Germinal center (tissue), 1 donor: ENCODE measurements at places on chromosomes 6 and 20.

DNA sequence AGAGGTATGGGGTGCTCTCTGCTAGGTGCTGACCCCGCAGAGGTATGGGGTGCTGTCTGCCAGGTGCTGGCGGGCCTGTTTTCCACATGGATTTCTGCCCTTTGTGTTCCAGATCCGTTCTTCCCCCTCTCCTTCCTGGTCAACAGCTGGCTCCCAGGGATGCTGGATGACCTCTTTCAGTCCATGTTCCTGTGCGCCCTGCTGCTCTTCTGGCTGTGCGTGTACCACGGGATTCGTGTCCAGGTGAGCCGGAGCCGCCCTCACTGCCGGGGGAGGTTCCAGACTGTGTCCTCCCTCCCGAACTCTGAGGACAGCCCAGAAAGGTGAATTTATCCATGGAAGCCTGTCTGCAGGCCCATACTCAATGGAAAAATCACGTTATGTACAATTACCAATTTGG, 36.3 kb downstream of the DYNLT1 start:
- no peak for DNase-seq

DNA sequence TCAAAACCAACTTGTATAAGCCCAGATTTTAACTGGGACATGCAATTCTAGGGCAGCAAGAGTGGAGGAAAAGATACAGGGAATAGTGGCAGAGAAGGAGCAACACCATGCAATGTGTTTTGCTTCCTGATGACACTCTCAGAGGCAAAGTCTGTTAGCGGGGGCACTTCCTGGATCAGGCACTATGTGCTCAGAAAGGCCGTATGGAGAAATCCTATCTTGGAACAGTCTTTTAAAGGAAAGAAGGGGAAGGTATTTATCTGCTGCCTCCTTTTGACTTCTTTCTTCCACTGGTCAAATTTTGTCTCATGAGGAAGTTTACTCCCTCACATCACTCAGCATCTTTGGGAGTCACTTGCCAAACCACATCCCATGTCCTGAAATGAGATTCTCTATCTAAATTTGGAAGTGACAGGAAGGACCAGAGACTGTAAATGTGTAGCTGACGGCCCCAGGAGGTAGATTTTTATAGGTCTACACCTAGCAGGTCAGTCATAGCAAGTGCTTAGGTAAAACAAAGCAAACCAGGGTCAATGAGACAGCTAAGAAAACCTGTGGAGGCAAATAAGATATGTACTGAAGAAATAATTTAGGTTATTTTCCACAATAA, 91.7 kb upstream of the ELOVL5 start:
- DNase-seq = no peak

- no peak for DNase-seq
These were observed 71.1 kb upstream of the PMEPA1 start for GRCh38 chr20:57780906-57781305.

DNA sequence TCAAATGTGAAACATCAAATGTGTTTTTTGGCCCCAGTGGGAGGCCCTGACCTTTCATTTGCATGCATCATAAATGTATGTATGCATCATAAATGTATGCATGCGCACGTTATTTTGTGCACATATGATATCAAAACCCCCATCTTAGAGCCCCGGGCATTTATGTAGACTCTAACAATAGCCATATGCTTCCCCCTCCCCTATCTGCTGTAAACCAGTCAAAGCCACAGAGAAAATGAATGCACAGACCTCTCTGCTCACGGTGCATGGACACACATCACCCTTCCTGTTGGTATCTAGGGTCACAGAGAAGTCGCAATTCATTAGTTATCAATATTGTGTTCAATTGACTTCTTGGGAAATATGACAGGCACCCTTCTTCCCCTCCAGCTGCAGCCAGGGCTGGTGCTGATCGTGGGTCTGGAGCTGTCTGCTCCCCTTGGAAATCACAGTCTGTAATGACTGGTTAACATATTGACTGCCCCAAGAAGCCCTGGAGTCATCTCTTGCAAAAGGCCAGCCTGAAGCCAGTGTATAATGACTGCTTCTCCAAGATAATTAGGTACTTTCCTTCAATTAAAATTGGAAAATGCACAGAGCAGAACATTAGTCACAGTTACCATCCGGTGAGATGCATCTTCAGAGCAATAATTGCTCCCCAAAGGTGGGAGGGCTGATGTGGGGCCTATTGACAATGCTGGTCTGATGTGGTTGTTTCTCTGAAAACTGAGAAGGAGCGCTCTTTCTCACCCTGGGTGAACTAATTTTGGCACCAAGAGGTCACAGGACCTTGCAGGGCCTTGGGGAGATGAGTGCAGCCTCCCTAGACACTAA, 532.2 kb downstream of the CDH26 start:
- no peak for DNase-seq

- DNase-seq = no peak
These were observed 545.4 kb upstream of the JAG1 start for GRCh38 chr20:11219192-11219591.

DNA sequence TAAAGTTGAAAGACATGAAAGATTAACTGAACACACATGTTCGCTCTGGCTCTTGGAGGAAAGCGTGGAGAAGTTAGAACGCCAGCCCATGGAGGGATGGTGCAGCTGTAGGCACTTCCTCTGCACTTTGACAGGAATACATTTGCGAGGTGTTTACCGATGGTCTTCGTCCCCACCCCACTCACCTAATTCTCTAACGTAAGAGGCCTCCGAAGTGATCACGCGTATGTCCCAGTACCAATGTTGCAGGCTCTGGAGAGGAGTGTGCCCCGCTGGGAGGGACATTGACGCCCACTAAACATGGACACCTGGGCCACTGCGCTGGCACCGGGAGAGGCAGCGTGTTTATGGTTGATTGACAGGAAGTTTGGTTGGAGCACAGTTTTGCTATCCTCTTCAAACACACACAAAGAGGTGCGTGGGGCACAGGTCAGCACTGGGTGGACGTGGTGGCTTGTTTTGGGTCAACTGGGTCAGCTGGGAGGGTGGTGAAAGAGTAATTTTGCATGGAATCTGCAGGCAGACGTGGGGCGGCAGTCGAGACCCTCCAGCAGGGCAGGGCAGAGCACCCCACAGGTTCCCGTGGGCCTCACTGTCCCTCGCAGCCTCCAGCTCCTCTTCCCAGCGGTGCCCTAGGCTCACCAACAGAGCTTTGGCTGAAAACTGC, 110.1 kb downstream of the DLL1 start:
- no peak for DNase-seq

DNA sequence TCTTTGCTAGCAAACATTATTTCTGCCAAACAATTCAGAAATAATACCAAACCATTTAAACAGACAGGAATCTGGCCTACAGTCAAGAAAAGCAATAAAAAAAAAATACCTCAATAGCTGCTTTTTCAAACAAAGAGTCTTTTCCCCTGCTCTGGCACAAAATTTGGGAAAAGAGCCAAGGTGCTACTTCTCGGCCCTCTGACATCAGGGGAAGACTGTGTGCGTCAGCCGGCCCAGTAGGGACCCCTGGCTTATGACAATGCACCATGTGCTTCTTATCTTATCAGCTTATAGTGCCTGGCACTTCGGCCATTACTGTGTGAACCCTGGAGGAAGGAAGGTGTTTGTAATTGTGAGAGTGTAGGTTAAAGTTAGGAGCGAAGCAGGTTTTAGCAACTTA, 89.4 kb downstream of the PDE10A start:
- no peak for DNase-seq

DNA sequence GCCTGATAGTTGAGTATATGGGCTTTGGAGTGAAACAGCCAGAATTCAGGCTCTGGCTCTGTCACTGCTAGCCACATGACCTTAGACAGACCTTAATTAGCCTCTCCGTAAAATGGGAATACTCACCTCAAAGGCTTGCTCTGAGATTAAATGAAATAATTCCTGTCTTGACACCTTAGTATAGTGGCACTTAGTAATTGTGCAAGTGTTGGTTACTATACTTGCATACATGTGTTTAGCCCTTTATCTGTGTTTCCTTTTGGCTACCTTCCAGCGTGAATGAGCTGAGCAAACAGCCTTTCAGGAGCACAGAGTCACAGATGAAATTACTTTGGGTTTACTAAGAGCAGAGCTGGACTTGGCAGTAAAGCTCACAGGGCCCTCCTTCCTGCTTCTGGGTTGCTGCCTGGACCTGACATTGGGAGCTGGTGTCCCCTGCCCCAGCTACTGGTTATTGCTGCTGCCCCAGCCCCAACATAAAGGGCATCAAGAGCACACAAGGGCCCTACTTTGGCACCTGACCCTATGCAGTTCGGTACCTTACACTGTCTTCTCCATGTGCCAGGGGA, 32.8 kb downstream of the CD164 start:
- DNase-seq = no peak

DNA sequence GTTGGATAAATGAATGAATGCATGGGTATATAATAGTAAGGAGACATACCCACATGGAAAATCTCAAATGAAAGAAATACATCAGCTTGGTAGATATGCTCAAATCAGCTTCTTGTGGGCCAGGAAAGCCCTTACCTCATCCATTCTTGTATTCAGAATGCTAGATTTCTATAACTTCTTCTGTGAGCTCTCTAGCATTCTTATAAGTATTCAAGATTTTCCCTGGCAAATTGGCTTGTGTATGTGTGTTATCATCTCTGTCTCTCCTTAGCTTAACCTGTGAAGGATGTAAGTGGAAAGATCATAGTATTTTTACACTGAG, 100.8 kb downstream of the OR2B2 start:
- no peak for DNase-seq

GRCh38 chr6:169830876-169831275, 79.5 kb downstream of the ERMARD start:
- DNase-seq = no peak

GRCh38 chr6:31948753-31949413, 3.0 kb downstream of the CFB start:
- no peak for DNase-seq

DNA sequence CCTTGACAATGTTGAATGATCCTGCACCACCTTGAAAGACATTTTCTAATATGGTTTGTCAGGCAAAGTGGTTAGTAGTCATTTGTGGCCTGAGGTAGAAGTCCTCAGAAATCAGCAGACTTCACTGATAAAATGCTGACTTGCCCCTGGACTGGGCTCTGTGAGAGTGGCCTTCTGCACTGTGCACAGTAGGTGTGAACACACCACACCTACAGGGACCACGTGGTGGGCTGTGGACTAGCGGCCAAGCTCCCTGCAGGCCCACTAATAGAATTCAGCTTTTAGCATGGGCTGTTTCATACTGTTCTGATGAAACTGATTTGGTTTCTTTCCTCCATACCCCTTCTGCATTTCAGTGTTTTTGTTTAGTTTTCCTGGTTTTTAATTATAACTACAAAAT, 7.3 kb downstream of the BPHL start:
- no peak for DNase-seq

- DNase-seq = no peak
These were observed 1088.9 kb upstream of the CITED2 start for GRCh38 chr6:140463312-140463710.
